ENCODE measurements at places on chromosomes 2 and 18. TPM values are rescaled to one million over a fixed set of nuclear protein-coding genes. Genes with fewer than 3 reads are reported as not detected.

- H3K4me3 ChIP-seq: no peak overlapping the region
- no peak for DNase-seq
- no peaks in the 10 kb centered on the region for H3K36me3 ChIP-seq
Observed at GRCh38 chr2:174752403-174753037, 11.8 kb downstream of the CHRNA1 start.

- no peaks in the 10 kb centered on the region for H3K27me3 ChIP-seq
- H3K27ac ChIP-seq: no peak overlapping the region
- no peak overlapping the region for H3K4me3 ChIP-seq
- H3K36me3 ChIP-seq: no peaks in the 10 kb centered on the region
- peaks cover 6% of the 10 kb centered on the region for H3K4me1 ChIP-seq
Observed at GRCh38 chr2:62501794-62502500, 4.0 kb downstream of the TMEM17 start.

GRCh38 chr2:75960472-75961009, 249.8 kb upstream of the GCFC2 start:
- H3K27me3 ChIP-seq: no peaks in the 10 kb centered on the region
- no peaks in the 10 kb centered on the region for H3K36me3 ChIP-seq
- H3K4me3 ChIP-seq: no peak overlapping the region
- no peak overlapping the region for H3K27ac ChIP-seq
- peaks cover 9% of the 10 kb centered on the region for H3K4me1 ChIP-seq

IL36G gene
- total RNA-seq: not detected

ARL4C gene
- total RNA-seq: 23.2 TPM

DCDC2C gene
- total RNA-seq: not detected

CENPA gene
- total RNA-seq: 4.7 TPM

ZNF892 gene
- 21.1 TPM for total RNA-seq

ADAM23 gene
- 16.4 TPM for total RNA-seq

Measured in glutamatergic neuron (in vitro differentiated cells).